ENCODE measurements at places on chromosomes 5 and 9. TPM values are rescaled to one million over a fixed set of nuclear protein-coding genes. Genes with fewer than 3 reads are reported as not detected.

Gene PPP2R2B
- 9.9 TPM for total RNA-seq

Gene LECT2
- not detected for total RNA-seq

Gene PRR7
- total RNA-seq, result 58.8 TPM

Gene PITX1
- total RNA-seq, result 43.7 TPM

DNA sequence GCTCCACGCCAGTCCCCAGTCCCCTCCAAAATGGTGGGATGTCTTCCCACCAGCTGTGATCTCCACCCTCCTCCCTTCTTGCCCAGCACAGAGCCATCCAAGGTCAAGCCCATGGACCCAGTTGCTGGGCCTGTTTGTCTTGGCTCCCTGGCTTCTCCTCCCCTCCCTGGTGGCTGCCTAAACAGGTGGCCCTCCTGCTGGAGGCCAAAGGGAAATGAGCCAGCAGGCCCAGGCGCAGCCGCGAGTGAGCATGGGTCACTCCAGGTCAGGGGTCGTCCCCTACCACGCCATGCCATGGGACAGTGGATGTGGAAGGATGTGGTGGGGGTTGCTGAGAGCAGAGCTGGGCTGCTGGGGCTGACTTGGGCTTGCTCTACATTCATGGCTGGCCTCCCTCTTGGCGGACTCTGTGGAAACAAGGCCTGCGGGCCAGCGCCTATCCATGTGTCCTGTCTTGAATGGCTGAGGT is 33.6 kb downstream of the COL15A1 start:
- no peak for DNase-seq

- DNase-seq, result no peak
These were observed 385.7 kb upstream of the CYLC2 start for GRCh38 chr9:102609461-102609860.

DNA sequence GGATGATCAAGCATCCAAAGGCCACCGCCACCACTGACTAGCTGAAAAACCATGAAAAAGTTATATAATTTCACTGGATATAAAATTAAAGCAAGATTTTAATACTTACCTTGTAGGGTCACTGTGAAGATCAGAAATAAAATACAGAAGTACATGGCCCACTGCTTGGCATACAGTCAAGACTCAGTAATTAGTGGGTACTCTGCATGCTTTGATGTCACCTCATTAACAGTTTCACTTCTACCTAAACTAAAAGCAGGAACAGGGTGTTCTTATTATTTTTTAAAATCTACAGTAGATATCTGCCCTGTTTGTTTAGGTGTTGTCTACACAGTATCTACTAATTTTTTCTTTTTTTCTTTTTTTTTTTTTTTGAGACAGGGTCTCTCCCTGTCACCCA is 66.4 kb downstream of the NFIB start:
- no peak for DNase-seq

- DNase-seq, result no peak
These were observed 8.7 kb downstream of the APTX start for GRCh38 chr9:32992595-32993238.

DNA sequence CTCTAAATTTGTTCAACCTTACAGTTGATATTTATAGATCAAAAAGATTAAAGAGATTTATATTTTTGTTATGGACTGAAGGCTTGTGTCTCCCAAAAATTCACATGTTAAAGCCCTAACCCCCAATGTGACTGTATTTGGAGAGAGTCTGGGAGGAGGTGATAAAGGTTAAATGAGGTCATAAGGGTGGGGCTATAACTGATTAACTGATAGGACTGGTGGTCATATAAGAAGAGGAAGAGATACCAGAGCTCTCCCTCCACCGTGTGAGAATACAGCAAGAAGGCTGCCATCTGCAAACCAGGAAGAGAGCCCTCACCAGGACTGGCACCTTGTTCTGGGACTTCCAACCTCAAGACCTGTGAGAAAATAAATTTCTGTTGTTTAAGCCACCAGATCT is 264.3 kb downstream of the ENC1 start:
- no peak for DNase-seq

DNA sequence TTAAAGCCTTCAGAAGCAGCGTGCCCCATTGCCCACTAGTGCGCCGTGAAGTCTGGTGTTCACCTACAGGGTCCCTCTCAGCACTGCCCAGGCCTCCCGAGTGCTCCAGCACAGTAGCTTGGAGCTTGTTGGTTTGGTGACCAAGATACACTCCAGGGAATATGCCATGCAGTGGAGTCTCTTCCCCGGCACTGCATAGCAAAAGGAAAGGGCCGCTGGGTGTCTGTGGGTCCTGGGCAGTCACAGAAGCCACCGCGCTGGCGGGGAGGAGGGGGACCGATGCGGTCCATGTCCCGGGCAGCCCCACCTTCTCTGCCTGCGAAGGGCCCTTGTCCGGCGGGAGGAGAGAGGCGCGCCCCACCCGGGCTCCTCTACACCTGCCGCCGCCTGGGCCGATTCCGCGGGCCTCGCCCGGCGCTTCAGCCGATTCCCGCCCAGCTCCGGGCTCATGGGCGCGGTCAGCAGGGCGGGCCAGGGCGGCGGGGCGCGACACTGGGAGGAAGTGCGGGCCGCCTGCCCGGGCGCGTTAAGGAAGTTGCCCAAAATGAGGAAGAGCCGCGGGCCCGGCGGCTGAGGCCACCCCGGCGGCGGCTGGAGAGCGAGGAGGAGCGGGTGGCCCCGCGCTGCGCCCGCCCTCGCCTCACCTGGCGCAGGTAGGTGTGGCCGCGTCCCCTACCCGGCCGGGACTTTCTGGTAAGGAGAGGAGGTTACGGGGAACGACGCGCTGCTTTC is at the start of gene SYK:
Gene SYK, plus strand, starts transcription at position 579 of the 732 bp plus-strand sequence. CDS start 42,080 bp downstream, outside the sequence.
- DNase-seq, result no peak

DNA sequence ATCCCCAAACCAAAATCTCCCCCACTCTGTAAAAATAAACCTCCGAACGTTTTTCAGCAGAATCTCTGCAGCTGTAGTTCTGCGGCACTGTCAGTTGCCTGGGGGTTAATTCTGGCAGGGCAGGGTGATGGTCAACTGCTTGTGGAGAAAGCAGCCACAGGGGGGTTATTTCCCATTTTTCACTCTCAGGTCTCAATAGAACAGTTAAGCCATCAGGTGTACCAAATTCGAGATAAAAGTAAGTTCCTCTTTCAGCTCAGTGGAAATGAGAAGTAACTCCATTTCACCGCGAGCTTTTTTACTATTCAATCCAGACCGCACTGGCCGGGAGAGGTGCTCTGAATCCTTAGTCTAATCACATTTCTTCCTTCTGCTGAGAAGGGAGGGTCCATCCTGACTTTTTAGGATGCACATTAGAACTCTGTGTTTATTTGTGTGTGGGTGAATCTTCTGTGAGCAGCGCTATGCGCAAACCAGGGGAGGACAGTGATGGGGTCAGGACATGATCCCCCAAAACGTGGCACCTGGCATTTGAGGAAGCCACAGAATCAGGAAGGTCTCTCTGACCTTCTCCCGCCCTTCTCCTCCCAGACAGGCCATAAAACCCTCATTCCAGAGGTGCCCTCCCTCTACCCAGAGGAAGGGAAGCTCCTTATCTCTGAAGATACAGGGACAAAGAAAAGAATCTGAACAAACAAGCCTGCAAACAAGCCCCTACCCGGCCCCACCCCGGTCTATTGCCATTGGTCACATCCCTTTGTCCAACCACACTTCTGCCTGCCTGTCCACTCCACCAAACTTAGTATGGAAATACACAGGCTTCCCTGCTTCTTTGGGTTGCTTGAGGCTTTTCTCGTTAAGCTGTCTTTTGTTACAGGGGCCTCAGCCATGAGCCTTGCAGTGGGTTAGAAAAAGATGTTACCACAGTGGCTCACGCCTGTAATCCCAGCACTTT is 229.0 kb downstream of the ROR2 start:
- no peak for DNase-seq

- DNase-seq, result no peak
These were observed 111.7 kb downstream of the PCSK1 start for GRCh38 chr5:96321345-96321744.

- no peak for DNase-seq
These were observed 13.8 kb downstream of the TMEM267 start for GRCh38 chr5:43469671-43470391.

DNA sequence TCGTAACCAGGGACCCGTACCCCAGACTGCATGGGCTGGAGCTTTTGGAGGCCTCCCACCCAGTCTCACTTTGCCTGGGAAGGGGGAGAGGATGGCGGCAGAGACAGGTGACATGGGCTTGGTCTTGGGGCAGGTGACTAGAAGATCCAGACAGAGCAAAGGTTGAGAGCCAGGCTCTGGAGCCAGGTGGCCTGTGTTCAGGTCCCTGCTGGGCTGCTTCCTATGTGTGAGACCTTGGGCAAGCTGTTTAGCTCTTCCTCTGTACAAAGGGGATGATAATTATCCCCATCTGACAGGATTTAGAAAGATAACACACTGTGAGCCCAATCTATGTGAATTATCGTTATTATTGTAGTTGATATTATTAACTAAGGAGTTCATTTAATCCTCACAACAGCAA is 16.1 kb upstream of the NDST1 start:
- no peak for DNase-seq

- DNase-seq, result no peak
These were observed 182.5 kb downstream of the GAPVD1 start for GRCh38 chr9:125444166-125444565.

DNA sequence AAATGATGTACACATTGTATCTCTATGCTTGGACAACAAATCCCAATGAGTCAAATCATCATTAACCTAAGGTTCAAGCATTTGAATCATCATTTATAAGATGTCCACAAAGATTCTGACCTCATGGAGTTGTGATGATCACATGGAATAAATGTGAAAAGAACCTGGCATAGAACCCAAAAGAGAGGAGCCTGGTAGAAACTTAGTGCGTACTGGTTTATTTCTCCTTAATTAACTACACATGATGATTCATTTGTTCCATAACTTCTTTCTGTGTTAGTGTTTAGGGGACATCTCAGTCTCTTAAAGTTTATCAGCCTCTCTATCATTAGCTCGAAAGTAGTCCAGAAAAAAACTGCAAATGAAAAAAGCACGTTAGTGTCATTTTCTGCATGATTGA is 411.6 kb downstream of the BRINP1 start:
- no peak for DNase-seq

GRCh38 chr5:128009403-128009802 is 74.2 kb upstream of the SLC12A2 start:
- no peak for DNase-seq

DNA sequence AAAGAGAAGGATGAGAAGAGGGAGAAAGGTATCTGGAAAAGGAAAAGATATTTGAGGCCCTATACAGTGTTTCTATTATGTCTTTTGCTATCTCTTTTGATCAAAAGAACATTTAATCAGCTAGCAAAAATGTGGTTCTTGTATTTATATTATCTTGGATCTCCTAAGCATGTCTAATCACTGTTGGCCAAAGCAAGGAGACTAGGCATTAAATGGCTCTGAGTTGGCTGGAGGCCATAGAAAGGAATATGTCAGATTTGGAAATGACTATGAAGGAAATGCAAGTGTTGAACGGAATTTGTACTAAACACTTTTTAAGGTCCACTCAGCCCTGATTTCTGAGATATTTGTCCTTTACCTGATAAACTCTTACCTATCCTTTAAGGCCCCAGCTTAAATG is 22.4 kb upstream of the THG1L start:
- no peak for DNase-seq

DNA sequence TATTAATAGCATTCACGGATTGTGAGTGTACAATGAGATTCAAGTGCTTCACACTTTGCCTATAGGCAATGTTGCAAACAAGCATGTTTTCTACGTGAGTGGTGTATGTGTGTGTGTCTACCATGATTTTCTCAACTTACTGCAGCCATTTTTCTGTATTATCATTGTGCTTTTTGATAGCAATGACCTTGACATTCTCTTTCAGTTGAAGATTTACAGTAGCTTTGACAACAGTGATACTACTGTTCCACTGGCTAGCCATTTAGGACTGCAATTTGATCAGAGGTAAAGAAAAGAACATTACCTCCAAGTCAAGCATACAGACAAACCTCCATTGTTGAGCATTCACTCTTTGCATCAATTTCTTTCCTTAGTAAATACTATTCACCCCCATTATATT is 297.0 kb downstream of the MAN2A1 start:
- DNase-seq, result no peak
